ENCODE measurements at places on chromosomes 16 and 17. TPM values are rescaled to one million over a fixed set of nuclear protein-coding genes. Genes with fewer than 3 reads are reported as not detected.

Gene ZDHHC1
- 6.4 TPM for total RNA-seq

Gene RAB37
- 0.23 TPM for total RNA-seq

Gene VAT1L
- total RNA-seq: 43.1 TPM

Gene GRB7
- total RNA-seq: not detected

Gene NPIPB2
- total RNA-seq: 3.6 TPM
